ENCODE measurements at places on chromosomes 13 and 19. TPM values are rescaled to one million over a fixed set of nuclear protein-coding genes. Genes with fewer than 3 reads are reported as not detected.

GRCh38 chr19:1863328-1863637 lies at the start of gene KLF16:
Gene KLF16 (minus strand): TSS chr19:1863579. CDS start chr19:1863497, 82 bp downstream.
- DNase-seq: no peak

DNA sequence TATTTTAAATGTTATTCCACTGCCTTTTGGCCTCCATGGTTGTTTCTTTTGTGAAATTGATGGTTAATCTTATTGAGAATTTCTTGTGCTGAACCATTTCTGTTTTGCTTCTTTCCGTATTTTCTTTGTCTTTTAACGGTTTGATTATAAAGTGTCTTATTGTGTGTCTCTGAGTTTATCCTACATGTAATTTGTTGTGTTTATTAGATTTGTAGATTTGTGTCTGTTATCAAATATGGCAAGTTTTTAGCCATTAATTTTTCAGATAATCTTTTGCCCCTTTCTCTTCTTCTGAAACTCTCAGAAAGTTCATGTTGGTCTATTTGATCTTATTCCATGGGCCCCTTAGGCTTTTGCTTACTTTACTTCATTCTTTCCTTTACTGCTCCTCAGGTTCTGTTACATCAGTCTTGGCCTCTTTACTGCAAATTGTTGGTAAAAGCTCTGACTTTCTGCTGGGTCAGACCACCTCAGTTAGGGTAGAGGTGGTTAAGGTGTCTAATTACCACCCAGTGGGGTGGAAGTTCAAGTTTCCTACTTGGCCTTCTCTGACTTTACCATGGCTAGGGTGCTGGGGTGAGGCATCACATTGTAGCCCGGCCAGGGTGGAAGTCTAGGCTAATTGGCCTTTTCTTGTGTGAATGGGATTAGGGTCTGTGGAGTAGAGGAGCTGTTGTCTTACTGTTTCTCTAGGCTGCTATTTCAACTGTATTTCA lies 58.3 kb downstream of the ZMYM2 start:
- DNase-seq: no peak

- DNase-seq: no peak
These were observed 6.9 kb upstream of the RETN start for GRCh38 chr19:7661744-7662538.

- DNase-seq: no peak
These were observed 159.4 kb downstream of the NHLRC3 start for GRCh38 chr13:39197647-39198007.

- DNase-seq: no peak
These were observed 1211.5 kb downstream of the PCDH17 start for GRCh38 chr13:58843071-58843470.

GRCh38 chr19:3678188-3678587 lies 22.1 kb downstream of the PIP5K1C start:
- DNase-seq: no peak

IGFLR1 gene
- total RNA-seq: 4.0 TPM

- no peak for DNase-seq
These were observed 135.9 kb downstream of the ENOX1 start for GRCh38 chr13:43650882-43651281.

DNA sequence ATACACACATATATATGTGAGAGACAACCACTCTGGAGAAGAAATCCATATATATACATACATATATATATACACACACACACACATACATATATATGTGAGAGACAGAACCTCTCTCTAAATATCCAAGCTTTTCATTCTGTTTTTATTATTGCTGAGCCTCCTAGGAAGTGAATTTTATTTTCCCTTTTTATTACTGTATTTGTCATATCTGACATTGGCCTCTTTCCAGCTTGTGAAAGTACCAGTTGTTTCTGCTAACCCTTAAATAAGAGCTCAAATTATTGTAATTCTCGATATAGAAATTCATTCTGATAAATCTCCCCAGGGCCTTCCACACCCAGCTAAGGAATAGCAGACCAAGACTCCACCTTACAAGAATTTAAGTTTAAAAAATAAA lies 81.0 kb downstream of the NUFIP1 start:
- DNase-seq: no peak

DNA sequence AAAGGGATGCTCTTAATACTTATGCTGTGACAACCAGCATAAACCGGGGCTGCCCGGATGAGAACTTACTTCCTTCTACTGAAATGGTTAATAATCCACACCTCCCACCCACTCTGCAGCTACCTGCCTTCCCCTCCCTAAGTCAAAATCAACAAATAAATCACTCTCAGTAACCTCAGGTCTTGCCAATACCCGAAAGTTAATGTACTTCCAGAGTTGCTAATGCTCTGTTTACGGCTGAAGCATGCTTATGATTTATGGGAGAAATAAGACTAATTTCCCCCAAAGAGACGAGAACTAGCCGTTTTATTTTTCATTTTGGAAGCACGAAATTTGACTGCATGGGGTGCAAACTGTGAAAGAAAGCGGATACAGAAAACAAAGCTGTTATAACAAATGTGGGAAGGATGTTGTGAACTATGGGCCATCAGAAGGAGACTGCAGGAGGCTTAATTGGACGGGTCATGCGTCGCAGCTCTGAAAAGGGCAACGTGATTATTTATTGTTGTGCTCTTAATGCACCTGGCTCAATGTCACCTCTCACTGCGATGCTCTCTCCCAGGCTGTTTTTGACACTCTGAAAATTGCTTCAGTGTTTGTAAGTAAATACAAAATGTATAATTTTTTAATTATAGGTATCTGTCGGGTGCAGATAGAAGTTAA lies 114.0 kb upstream of the SLC7A1 start:
- no peak for DNase-seq

DNA sequence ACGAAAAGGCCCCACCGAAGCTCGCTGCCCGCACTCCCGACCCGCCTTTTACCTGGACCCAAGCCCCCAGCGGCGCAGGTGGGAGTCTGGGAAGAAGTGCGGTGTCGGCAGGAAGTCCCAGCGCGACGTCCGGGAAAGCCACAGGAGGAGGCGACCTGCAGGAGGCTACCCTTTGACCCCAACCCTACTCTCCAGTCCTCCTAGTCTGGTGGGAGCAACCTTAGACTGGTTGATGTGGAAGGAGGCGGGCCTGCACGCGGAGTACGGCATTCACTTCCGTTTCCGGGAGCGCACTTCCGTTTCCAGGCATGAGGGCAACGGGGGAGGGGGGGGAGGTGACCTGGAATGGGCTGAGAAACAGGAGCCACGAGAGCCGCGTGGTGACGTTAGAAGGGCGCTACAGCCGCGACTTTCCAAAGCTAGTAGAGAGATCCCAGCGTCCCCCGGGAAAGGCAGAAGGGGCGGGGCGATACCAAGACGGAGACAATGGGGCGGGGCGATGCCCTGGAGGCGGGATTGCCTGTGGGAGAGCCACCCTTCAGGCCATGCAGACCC lies 28.5 kb downstream of the ZNF266 start:
- DNase-seq: peak; percentile 61

GRCh38 chr19:40502647-40503319 lies 36.0 kb downstream of the SPTBN4 start:
- no peak for DNase-seq

DNA sequence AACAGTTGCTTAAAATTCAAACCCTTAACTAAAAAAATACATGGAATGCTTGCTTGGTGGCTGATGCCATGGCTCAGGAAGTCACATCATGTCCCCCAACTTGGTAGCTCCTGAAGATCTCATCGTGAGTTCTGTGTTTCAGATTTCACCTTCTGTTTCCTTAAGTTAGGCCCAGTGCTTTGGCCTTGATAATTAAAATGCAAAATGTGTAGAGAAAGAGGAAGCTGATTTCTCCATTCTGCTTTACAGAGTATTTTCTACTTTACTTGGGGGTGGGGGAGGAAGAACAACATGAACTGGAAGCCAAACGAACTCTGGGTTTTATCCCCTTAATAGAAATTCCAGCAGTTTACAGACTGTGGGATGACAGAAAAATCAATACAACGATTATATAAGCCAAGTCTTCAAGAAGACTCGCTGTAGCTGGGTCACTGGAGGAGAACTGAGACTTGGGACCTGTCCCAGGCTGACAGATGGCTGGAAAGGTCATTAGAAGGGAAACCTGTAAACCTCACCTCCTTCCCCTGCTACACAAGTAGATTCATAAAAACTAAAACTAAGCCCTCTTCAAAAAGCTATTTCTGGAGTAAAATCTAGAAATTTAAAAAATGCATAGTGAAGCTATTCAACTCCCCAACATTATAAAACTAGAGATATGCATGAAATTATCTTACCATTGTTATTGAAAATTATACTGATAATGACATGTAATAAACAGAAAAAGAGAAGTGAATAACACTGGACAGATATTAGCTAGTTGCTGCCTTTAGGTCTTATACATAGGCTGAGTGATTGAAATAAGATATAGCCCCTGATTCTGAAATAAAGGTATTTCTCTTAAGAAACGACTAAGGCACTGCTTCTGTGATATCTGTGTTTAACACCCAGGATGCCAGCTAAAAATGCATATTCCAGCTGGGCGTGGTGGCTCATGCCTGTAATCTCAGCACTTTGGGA lies 22.1 kb upstream of the GGACT start:
- DNase-seq: peak; percentile 96

DNA sequence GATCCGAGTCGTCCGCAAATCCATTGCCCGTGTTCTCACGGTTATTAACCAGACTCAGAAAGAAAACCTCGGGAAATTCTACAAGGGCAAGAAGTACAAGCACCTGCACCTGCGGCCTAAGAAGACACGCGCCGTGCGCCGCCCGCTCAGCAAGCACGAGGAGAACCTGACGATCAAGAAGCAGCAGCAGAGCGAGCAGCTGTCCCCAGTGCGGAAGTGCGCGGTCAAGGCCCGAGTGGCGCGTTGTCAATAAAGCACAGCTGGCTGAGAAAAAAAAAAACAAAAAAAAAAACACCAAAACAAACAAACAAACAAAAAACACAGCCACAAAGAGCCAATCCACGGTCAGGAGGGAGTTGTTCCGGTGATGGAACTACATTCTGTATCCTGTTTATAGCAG lies 4.7 kb upstream of the GNA15 start:
- no peak for DNase-seq

- DNase-seq: peak; percentile 41
These were observed at the start of gene WTIP for GRCh38 chr19:34480971-34481841. Gene WTIP (plus strand): TSS chr19:34481758. CDS start chr19:34481975, 217 bp downstream.

ZNF229 gene
- 0.80 TPM for total RNA-seq

GRCh38 chr13:41579881-41580280 lies 122.5 kb downstream of the RGCC start:
- DNase-seq: no peak

DNA sequence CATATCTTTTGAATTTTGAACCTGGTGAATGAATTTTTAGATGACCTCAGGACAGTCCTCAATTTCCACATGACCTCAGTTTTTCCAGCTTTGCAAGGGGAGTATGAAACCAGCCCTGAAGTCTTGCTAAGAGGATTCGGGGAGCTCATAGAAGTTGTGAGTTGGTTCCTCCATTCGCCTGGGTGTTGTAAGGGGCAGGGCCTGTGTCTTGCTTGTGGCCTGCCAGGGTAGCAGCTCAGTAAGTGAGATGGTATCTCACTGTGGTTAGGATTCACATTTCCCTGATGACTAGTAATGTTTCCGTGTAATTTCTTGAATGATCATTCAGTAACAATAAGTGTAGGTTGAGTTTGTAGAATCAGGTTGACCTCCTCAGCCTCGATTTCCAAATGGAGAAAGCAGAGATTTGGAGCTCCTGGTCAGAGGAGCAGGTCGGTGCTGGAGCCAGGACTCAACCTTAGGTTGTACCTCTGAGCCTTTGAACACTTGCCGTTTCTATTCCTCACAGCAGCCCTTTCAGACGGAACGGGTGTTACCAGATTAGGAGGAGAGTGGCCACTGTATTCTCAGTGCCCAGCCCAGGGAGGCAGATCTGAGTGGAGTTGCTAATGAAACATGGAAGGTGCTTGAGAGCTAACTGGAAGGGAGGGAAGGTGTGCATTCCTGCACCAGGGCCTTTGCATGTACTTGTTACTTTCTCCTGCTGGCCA lies 14.6 kb downstream of the NACC1 start:
- no peak for DNase-seq

GNG14 gene
- not detected for total RNA-seq

CHST8 gene
- not detected for total RNA-seq

DNA sequence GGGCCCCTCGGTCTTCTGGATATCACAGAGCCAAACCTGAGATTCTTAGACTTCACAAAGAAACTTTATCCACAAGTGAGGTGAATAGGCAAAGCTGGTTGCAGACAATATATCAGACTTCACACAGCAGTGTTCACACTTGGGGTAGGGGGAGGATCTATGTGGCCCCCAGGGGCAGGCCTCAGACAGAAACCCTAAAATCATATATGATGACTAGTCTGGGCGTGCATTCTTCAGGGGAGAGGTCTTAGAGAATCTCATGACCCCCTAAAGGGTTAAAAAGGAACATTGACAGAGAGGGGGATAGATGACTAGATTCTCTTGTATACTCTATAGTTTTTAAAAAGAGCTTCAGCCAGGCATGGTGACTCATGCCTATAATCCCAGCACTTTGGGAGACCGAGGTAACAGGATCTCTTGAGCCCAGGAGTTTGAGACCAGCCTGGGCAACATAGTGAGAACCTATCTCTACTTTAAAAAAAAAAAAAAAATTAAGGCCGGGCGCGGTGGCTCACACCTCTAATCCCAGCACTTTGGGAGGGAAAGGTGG lies 2.8 kb downstream of the TYROBP start:
- DNase-seq: no peak

- no peak for DNase-seq
These were observed 20.5 kb upstream of the LHFPL6 start for GRCh38 chr13:39623466-39623865.

DNA sequence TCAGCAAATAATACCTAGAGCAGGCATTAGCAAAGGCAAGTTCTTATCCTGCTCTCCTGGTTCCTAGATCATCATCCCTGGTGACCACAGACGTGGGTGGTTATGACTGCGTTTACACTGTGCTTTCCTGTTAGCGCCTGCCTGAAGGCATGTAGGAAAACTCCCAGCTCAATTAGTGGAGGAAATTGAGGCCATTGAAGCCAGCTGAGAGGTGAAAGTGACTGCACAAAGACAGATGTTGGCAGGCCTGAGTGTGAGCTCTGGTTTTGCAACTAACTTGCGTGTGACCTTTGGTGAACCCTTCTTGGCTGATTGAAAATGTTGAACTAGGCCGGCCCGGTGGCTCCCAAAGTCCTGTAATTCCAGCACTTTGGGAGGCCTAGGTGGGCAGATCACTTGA lies 17.5 kb upstream of the NWD1 start:
- no peak for DNase-seq

- DNase-seq: no peak
These were observed 994.7 kb upstream of the MIR17HG start for GRCh38 chr13:90352763-90353162.

ZNF324B gene
- total RNA-seq: 11.0 TPM

- DNase-seq: no peak
These were observed 1210.1 kb upstream of the SPRY2 start for GRCh38 chr13:81551036-81551435.

GRCh38 chr19:46904114-46905060 lies 43.6 kb downstream of the ARHGAP35 start:
- no peak for DNase-seq

HRC gene
- total RNA-seq: 7.2 TPM

TJP3 gene
- 15.1 TPM for total RNA-seq
